ENCODE measurements at places on chromosomes 11 and 22. TPM values are rescaled to one million over a fixed set of nuclear protein-coding genes. Genes with fewer than 3 reads are reported as not detected.
A peak's percentile ranks its signal among the peaks of the same experiment; 100 is the strongest.

- no peaks in the 10 kb centered on the region for H3K27me3 ChIP-seq
- H3K4me1 ChIP-seq: no peaks in the 10 kb centered on the region
- no peak overlapping the region for H3K27ac ChIP-seq
- no peak for DNase-seq
- H3K36me3 ChIP-seq: no peaks in the 10 kb centered on the region
These were observed 7.5 kb upstream of the SLC2A11 start for GRCh38 chr22:23850136-23850611.

- no peak overlapping the region for H3K4me3 ChIP-seq
- no peak overlapping the region for H3K27ac ChIP-seq
- H3K36me3 ChIP-seq: no peaks in the 10 kb centered on the region
- H3K4me1 ChIP-seq: no peaks in the 10 kb centered on the region
- H3K27me3 ChIP-seq: no peaks in the 10 kb centered on the region
- DNase-seq: no peak
These were observed 416.5 kb downstream of the TMEM135 start for GRCh38 chr11:87454241-87454640.

DNA sequence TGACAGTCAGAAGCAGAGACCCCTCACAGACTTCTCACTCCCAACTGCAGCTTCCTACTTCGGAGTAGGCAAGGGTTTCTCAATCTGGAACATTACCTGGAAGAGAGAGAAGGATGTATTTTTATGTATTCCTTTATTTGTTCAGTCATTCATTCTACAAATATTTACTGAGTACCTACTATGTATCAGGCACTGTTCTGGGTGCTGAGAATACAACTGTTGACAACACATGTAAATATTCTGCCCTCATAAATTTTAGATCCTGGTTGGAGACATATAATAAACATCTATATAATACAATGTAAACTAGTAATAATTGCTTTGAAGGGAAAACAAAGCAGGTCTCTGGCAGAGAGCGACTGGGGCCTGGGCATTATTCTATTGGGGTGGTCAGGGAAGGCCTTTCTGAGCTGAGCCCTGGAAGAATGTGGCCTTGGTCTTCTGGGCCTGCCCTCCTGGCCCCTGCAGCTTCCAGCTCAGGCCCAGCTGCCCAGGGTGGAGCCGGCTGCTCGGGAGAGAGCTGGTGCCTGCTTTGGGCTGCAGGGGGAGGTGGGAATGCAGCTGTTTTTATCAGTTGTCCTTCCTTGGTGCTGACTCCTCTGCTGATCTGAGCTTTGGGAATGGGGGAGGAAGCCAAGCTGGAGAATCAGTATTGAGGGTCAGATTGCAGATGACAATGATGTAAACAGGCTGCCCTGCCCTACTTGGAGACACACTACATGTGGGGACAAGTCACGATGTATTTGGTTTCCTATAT lies 46.8 kb downstream of the PKNOX2 start:
- no peak overlapping the region for H3K27ac ChIP-seq
- DNase-seq: no peak
- peaks cover 23% of the 10 kb centered on the region for H3K4me1 ChIP-seq
- H3K27me3 ChIP-seq: no peaks in the 10 kb centered on the region

GRCh38 chr11:10514202-10514601 lies 26.8 kb downstream of the RNF141 start:
- H3K27me3 ChIP-seq: no peaks in the 10 kb centered on the region
- DNase-seq: no peak
- H3K4me1 ChIP-seq: no peaks in the 10 kb centered on the region
- H3K4me3 ChIP-seq: no peak overlapping the region

DNA sequence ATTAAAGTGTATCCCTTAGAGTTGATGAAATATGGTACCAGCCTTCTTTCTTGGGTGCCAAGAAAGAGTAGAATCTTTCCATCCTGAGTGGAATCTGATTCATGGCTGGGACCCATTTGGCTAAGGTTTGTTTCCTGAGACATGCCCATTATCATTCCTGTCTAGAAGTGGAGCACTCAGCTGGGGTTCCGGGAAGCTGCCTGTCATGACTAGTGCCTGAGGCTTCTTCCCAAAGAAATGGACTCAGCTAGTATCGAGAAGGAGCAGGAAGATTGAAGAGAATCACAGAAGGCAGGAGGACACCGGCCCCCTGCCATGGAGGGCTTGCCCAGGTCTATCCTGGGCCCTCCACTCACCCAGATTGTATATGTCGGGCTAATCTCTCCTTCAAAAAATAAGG lies 57.6 kb downstream of the KREMEN1 start:
- no peak overlapping the region for H3K27ac ChIP-seq
- no peaks in the 10 kb centered on the region for H3K27me3 ChIP-seq

GRCh38 chr22:29861672-29862297 lies 21.2 kb upstream of the MTMR3 start:
- H3K4me1 ChIP-seq: no peaks in the 10 kb centered on the region
- DNase-seq: no peak
- H3K27ac ChIP-seq: no peak overlapping the region

GRCh38 chr22:24402460-24403192 lies 24.8 kb upstream of the ADORA2A start:
- H3K27me3 ChIP-seq: no peaks in the 10 kb centered on the region
- peaks cover 29% of the 10 kb centered on the region for H3K4me1 ChIP-seq
- H3K36me3 ChIP-seq: peaks cover 9% of the 10 kb centered on the region
- peak overlapping the region; percentile 57 for H3K27ac ChIP-seq
- no peak overlapping the region for H3K4me3 ChIP-seq

- H3K4me1 ChIP-seq: peaks cover 17% of the 10 kb centered on the region
- H3K4me3 ChIP-seq: no peak overlapping the region
- H3K27me3 ChIP-seq: no peaks in the 10 kb centered on the region
- no peak for DNase-seq
- H3K36me3 ChIP-seq: no peaks in the 10 kb centered on the region
These were observed 4.0 kb upstream of the TRIM29 start for GRCh38 chr11:120141768-120142423.

DNA sequence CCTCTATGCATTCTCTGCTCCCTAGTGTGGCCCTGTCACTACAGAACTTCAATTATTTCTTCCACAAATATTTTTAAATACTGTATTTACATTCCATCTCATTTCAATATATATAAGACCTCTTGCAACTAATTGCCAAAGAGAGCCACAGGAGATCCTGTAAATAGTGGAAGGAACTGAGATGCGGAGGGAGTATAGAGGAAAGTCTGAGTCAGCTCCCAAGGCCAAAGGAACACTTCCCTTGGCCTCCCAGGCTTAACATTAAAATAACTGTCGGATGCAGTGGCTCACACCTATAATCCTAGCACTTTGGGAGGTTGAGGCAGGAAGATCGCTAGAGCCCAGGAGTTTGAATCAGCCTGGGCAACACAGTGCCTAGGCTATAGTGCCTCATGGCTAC lies 31.2 kb downstream of the RBFOX2 start:
- H3K27me3 ChIP-seq: no peaks in the 10 kb centered on the region
- H3K4me1 ChIP-seq: peaks cover 32% of the 10 kb centered on the region
- no peak overlapping the region for H3K27ac ChIP-seq
- H3K36me3 ChIP-seq: no peaks in the 10 kb centered on the region

GRCh38 chr22:29635734-29636357 lies 32.4 kb downstream of the NF2 start:
- H3K4me3 ChIP-seq: no peak overlapping the region
- DNase-seq: no peak
- peaks cover 16% of the 10 kb centered on the region for H3K4me1 ChIP-seq
- H3K27me3 ChIP-seq: no peaks in the 10 kb centered on the region
- no peaks in the 10 kb centered on the region for H3K36me3 ChIP-seq

GRCh38 chr11:27122001-27122400 lies 81.4 kb downstream of the BBOX1 start:
- no peaks in the 10 kb centered on the region for H3K36me3 ChIP-seq
- H3K27me3 ChIP-seq: no peaks in the 10 kb centered on the region
- no peak overlapping the region for H3K27ac ChIP-seq
- no peak overlapping the region for H3K4me3 ChIP-seq

- no peak overlapping the region for H3K4me3 ChIP-seq
- H3K36me3 ChIP-seq: no peaks in the 10 kb centered on the region
These were observed 424.4 kb upstream of the CCDC179 start for GRCh38 chr11:23284631-23285030.

DNA sequence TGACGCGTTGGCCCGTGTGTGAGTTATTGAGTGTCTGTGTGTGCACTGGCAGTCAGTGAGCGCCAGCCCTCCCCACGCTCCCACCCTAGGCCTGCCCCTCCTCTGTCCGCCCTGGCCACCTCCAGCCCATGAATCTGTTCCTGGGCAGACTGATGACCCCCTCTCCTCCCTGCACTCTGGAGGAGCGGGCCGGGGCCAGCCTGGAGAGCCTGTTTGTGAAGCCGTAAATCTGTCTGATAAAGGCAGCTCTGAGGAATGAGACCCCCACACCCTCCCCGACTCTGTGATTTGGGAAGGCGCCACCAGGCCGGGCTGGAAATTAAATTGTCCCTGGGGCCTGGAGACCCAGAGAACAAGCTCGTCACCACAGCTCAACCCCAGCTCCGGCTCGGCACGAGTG lies 8.6 kb downstream of the TSSC4 start:
- no peaks in the 10 kb centered on the region for H3K36me3 ChIP-seq
- no peak for DNase-seq
- no peaks in the 10 kb centered on the region for H3K27me3 ChIP-seq
- no peak overlapping the region for H3K27ac ChIP-seq

Gene TRIM49
- total RNA-seq: not detected

Gene CRYBA4
- not detected for total RNA-seq

Gene SLC17A6
- not detected for total RNA-seq

Gene ELF5
- not detected for total RNA-seq

Gene TCIRG1
- 74.8 TPM for total RNA-seq

Gene MRGPRF
- 5.9 TPM for total RNA-seq

Gene DRD4
- total RNA-seq: not detected

Gene PPP6R3
- 334 TPM for total RNA-seq

Gene GSTT2B
- total RNA-seq: 0.93 TPM

Gene FGF4
- total RNA-seq: not detected

Gene CARD18
- not detected for total RNA-seq

Gene NPTXR
- total RNA-seq: 4.2 TPM

Measured in thyroid gland (tissue), 4 donors.